Fibroblast of skin of abdomen (primary cell): ENCODE measurements at places on chromosomes 2 and 18.

GRCh38 chr2:65914244-65914786, 481.9 kb upstream of the SPRED2 start:
- no peak for DNase-seq

GRCh38 chr18:20960735-20961134, 150.9 kb downstream of the ROCK1 start:
- no peak for DNase-seq

DNA sequence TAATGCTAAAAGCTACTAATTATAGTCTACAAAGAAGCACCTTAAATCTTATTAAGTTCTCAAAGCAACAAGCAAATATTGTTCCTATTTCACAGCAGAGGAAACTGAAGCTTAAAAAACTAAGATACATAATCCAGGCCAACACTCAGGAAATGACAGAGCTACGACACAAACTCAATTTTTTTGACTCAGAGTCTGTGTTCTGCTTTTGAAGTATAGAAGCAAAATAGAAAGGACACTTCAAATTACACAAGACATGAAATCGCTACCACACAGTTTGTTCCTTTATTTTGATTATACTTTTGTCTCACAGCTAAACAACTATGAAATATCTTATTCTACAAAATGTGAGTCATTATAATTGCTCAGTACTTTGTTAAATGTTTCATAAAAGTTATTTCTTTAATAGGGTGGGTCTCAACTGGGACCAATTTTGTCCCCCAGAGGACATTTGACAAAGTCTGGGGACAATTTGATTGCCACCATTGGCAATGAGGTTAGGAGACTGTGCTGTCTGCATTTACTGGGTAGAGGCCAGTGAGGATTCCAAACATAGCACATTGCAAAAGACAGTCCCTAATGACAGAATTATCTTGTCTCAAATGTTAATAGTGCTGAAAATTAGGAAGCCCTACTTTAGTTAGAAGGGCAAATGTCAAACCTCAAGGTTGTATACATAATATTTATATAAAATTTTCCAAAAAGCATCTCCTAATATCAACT, 101.5 kb upstream of the GRB14 start:
- no peak for DNase-seq

DNA sequence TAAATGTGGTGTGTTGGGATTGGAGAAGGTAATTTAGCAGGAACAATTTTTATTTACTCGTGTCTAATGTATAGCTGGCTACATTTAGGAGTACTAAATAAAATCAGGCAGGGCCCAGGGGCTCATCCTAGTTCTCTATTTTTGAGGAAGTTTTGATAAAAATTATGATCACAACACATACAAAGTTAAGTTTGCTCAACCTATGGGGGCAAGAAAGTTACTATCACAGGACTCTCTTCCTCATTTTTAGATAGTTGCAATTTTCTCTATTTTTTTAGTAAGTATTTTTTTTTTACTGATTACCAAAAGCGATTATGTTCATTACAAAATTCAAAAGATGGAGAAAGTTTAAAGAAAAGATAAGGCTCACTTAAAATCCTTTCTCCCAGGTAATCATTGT, 60.0 kb upstream of the RPE start:
- DNase-seq: no peak

DNA sequence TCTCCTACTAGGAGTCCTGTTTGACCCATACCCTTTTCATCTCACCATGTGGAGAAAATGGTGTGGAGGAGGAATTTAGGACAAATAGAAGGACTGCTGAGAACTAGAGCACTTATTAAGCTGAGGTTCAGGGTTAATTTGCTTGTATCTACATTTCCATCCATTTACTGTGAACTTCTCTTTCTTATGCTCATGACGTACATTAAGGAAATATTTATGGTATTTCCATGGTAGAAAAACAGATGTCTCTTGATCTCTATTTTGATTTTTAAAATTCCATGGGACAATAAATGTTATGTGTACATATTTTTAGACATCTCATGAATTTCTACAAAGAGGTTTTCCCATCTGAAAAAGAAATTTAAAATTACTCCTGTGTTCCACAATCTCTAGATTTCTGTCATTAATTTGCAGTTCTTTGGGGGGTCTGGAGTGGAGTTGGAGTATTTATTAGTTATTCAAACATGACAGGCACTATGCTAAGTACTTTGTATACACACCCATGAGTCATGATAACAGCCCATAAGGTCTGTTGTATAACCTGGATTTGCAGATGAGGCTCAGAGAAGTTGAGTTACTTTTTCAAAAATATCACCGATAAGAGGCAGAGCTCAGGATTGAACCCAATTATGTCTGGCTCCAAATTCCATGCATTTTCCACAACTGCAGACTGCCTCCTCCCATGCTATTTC, 112.6 kb downstream of the COPS8 start:
- DNase-seq: peak; percentile 74

DNA sequence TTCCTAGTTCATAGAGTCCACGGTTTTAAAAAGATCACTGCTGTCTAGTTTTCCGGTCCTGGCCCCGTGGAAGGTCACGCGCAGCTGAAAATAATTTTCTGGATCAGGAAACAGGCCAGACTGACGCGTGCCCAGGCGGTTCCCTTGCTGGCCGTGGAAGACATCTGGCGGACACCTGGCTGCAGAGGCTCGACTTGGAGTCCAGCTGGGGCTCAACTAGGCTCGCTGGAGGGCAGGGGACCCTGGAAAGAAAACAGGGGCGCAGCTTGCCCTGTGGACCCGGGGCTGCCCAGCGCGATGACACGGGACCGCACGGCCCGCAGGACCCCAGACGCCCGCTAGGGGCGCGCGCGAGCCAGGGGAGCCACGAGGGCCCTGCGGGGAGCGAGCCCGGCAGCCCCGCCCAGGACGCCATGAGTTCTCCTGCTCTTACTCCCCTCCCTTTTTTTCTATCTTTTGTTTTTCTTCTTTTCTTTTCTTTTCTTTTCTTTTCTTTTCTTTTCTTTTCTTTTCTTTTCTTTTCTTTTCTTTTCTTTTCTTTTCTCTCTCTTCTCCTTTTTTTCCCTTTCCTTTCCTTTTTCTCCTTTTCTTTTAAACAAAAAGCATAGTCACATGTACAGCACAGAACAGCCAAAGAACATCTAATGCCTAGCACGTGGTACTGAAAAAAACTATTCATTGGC, 43.2 kb upstream of the UBE2F start:
- peak; percentile 56 for DNase-seq

GRCh38 chr2:179655627-179656026, 205.8 kb downstream of the ZNF385B start:
- peak; percentile 46 for DNase-seq

DNA sequence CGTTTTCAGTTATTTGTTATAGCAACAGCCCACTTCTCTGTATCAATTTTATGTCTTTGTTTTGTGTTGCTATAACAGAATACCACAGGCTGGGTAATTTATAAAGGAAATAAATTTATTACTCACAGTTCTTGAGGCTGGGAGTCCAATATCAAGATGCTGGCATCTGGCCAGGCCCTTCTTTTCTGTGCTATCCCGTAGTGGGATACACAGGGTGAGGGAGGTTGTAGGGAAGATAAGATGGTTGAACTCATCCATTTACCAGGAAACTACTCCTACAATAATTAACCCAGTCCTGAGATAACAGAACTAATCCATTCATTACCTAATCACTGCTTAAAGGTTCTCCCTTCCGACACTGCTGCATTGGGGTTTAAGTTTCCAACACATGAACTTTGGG, 220.7 kb downstream of the TPGS2 start:
- DNase-seq: no peak

DNA sequence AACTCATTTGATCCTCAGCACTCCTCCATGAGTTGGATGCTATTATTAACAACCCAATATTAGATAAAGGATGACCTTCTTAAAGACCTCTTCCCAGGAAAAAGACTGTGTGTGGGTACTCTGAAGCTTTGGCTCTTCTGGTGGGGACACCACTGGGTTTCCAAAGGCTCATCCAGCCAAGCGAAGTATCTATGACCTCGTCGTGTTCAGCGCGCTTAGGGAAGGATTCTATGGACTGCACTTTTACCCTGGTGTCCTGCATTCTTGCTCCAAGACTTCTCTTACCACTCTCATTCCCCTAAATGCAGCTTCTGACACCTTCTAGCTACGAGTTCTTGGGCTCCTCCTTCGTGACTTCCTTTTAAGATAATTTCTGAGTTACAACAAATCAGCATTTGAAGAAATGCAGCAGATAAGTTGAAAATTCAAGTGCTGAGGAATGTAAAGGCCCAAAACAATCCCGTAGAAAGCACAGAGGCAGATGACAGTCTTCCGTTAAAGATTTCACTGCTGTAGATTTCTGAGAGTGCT, 673 bp upstream of the HNMT start:
- no peak for DNase-seq

DNA sequence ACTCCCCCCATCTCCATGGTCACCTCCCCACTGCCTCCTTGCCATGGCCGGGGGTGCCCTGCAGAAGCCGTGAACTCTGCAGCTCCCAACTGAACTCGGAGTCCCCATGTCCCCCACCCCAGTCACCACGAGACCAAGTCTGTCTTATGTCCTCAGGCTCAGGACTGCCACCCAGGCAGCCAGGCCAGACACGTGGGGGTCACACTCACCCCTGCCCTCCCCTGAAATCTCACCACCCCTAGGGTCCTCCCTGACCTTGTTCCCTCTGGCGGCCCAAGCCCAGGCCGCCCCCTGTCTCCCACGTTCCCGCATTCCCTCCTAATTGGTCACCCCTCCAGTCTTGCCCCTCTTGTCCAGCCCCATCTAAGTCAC, 11.0 kb downstream of the AQP12A start:
- DNase-seq: no peak

DNA sequence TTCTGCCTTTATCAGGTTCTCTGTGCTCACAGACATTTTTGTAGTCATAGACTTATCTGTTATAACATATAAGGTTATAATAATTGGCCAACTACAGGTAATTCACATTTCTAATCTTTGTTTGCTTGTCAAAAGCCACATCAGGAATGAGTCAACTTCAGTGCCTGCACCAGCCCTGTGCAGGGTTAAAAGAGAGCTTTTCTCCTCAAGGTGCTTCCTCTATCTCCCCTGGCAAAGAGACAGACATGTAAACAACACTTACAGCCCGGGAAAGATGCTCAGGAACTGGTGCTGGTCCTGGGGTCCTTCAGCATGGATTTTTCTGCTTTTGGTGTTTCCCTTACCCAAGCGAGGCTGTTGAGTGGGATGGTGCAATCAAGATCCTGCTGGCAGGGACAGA, 7.7 kb upstream of the EHD3 start:
- no peak for DNase-seq

GRCh38 chr18:63213936-63214671, 105.5 kb downstream of the BCL2 start:
- DNase-seq: no peak

- no peak for DNase-seq
Observed at GRCh38 chr18:9756271-9756932, 48.3 kb downstream of the RAB31 start.

- DNase-seq: peak; percentile 75
Observed at GRCh38 chr2:165016772-165017411, 61.6 kb upstream of the SLC38A11 start.

- DNase-seq: no peak
Observed at GRCh38 chr2:102764083-102764482, 2.3 kb downstream of the TMEM182 start.

GRCh38 chr18:77051581-77052296, 80.8 kb downstream of the MBP start:
- DNase-seq: no peak

- DNase-seq: peak; percentile 24
Observed at GRCh38 chr2:28754321-28754720, 2.7 kb downstream of the PPP1CB start.

DNA sequence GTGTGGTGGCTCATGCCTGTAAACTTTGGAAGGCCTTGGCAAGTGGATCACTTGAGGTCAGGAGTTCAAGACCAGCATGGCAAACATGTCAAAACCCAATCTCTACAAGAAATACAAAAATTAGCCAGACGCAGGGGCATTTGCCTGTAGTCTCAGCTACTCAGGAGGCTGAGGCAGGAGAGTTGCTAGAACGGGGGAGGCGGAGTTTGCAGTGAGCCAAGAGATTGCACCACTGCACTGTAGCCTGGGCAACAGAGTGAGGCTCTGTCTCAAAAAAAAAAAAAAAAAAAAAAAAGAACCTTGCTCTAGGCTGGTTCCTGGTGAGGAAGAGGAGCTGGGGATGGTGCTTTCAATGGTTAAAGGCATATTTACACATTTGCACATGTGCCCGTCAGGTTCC, 129.4 kb downstream of the LYPD6B start:
- DNase-seq: no peak

- DNase-seq: no peak
Observed at GRCh38 chr18:35087726-35088125, 46.5 kb downstream of the MAPRE2 start.

DNA sequence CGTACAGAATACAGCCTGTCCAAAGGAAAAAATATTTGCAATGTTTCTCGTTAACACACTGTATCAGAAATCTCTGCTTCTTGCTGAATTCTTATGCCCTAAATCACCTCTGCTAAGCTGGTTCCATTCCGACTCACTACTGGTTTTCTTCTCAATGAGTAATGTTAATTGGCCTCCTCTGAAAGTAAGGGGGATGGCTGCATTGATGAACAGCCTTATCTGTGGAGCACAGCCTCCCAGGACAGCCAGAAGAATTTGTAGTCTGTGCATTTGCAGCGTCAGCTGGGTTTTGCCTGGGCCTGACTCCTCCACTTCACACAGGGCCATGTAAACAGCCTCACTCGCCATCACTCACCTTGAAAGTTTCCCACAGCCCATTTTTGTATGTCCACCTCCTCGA, 127.7 kb downstream of the RNF152 start:
- DNase-seq: peak; percentile 89

DNA sequence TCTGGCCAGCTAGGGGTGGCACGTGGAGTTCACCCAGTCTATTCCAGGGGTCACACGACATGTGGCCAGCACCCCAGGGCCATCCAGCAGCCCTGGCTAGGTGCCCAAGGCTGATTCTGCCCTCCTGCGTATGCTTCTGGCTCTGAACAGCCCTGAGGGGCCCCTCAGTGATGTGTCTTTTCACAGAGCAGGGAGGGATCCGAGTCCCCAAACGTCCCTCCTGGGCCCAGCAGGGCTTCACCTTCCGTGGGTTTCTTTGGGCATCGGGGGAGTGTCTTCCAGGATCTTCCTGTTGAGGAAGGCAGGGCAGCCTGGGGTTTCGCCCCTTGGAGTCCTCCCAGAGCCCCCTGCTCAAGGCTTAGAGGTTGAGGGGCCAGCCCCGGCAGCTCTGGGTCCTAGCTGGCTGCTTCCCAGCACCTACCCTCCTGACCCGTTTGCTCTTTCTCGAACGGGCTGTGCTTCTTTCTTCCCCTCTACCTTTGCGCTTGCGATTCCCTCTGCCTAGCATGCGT, 165.9 kb downstream of the DYSF start:
- no peak for DNase-seq

DNA sequence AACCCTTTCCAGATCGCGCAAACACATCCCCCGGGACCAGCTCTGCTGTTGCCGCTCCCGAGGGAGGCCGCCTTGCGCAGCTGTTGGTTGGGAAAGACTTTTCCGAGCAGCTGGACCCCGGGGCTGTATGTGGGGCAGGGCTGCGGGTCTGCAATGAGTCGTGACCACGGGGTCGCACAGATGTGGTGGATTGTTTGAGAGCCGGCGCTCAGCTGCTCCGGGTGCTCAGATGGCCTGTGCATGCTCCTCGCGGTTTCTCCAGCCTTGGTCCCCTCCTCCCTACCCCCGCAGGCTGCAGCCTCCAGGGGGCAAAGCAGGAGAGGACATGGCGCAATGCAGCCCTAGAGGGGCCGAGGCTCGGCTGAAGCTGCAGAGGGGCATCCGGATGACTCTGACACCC, 105.2 kb upstream of the OTOS start:
- no peak for DNase-seq
